ENCODE measurements at places on chromosomes 12 and 14.

DNA sequence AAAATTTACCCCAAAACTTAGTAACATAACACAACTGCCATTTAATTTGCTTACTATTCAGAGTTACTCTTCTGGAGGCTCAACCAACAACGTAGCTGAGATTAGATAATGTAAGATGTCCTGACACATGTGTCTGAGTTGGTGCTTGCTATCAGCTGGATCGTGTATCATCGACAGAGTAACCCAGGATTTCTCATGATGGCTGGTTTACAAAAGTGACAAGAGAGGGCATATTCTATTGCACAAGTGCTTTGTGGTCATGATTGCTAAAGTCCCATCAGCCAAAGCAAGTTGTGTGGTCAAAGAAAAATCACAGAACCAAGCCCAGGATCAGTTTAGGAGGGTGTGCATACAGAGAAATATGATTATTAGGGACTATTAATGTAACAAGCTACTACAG is 73.4 kb downstream of the CAPZA3 start:
- no peak for DNase-seq

- DNase-seq = no peak
Observed at GRCh38 chr12:94100211-94100627, 48.2 kb upstream of the PLXNC1 start.

DNA sequence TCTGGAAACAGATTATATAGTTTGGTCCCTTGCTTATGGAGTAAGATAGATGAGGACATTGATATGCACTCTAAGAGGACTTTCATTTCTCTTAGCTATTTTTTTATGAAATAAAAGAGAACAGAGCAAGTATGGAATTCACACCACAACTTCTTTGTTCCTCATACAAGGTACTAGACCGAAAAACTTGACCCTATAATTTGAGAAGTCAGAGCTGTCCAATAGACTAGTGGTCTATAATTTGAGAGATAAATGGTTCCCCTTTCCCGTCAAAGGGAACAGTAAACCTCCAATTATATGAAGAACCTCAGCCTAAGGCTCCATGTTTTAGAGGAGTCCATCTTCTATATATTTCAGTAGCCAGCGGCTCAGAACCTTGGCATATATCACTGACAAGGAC is 58.5 kb upstream of the HIF1A start:
- no peak for DNase-seq

DNA sequence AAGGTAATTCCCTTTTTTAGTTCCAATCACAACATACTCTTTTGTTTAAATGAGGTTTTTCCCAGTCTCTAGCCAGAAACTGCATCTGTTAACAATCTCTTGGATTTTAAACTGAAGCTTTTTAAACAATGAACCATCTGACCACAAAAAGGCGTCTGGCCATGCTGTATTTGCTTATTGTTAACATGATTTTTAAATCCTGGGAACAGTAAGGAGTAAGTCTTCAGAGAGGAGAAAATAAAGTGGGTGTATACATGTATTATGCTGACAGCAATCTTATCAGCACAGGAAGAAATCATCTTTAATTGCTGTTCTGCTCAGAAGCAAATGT is 106.2 kb downstream of the DAAM1 start:
- no peak for DNase-seq

- no peak for DNase-seq
Observed at GRCh38 chr12:65263777-65264176, 14.7 kb upstream of the MSRB3 start.

DNA sequence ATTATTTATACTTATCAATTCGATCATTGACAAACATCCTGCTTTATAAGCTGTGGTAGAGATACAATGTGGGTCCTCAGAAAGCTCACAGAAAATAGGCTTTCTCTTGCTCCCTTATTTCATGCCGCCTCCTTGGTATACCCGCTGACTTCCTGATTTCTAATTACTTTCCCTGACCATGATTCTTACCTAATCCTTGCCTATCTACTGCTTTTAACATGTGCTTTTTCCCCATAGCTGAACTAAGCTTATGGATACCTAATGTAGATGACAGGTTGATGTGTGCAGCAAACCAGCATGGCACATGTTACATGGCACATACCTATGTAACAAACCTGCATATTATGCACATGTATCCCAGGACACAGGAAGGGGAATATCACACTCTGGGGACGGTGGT is 65.1 kb downstream of the ITPR2 start:
- DNase-seq = no peak

DNA sequence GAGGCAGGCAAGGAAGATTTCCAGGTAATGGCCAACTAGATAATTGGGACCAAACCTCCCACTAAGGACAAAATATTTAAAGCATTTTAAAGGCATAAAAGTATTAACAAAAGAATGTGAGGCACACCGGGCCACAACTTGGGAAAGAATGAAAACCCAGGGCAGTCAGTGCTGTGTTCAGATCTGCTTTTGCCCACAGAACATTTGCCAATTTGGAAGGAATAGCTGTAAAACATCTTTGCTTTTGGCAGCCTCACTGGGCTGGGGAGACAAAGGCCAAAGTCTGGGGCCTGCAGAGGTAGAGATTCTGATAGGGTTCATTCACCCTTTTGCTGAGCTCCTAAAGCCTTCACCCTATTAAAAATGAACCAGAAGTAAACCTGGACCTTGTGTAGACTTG is 82.3 kb downstream of the SYNE3 start:
- DNase-seq = no peak

DNA sequence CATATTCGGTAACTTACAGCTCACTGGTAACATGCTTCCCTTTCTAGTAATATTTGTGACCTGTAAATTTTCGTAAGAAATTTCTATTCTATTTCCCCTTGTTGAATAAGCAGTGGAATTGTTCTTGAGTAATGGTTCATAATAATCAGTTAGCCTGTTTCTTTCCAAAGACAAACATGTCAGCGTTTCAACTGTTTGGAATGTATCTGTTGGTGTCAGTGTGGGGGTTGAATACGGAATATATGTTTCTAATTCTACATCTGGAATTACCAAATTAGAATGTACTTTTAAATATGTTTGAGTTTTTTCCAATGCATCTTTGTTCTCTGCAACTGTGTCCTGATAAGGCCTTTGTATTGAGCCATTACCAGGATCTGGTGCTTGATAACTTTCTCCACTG is 2.0 kb downstream of the BBS10 start:
- no peak for DNase-seq

DNA sequence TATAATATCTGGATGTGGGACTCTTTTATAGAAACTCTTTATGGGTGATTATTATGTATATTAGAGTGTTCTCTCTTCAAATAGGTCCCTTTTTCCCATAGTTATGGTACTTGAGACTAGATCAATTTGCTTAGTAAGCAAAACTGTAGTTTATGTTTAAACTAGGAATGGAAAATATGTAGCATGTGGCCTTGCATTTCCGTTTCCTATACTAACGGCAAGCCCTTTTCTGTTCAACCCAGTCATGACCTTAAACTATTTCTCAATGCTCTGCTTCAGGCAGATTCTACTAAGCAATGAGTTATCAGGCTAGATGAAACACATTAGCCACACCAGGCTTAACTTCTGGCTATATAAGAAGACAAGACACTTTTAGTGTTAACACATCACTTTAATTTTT is 84.6 kb downstream of the OTOGL start:
- no peak for DNase-seq

DNA sequence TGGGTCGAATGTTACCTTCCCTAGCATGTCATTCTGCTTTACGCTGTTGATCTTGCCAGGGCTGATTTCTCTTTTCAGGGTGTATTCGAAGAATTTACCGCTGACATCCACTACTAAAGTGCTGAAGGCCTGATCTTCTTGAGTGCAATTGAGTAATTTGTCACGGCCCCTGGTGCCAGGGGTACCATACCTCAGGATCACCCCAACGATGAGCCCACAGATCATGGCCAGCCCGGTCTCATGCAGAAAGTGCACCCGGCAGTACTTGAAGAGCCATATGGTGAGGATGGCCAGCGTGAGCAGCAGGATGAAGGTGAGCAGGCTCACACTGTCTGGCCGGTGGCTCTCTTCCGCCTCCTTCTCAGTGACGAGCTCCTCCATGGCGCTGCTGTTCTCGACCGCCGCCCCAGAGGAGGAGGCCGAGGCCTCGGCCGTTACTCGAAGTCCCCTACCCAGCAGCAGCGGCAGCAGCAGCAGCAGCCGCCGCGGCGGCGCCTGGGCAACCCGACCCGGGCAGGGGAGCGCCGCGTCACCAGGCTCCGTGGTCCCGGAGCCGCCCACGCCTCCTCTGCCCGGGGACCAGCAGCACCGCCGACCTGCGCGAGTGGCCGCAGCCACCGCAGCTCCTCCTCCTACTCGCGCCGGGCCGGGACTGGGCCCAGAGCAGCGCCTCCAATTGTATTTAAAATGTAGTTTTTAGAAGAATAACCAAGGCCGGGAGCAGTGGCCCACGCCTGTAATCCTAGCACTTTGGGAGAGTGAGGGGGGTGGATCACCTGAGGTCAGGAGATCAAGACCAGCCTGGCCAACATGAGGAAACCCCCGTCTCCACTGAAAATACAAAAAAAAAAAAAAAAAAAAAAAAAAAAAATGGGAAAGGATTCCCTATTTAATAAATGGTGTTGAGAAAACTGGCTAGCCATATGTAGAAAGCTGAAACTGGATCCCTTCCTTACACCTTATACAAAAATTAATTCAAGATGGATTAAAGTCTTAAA is 58.5 kb upstream of the TMPO start:
- no peak for DNase-seq

- DNase-seq = no peak
Observed at GRCh38 chr14:102798926-102799325, 21.7 kb downstream of the TRAF3 start.

Measured in stimulated activated CD4-positive, alpha-beta T cell treated with anti-CD3 and anti-CD28 coated beads, Interleukin-15, amount 100 ng/mL, for 1 hour (primary cell).